Glomerular endothelial cell (primary cell): ENCODE measurements at places on chromosomes 4 and X.

- DNase-seq: no peak
Measured at GRCh38 chr4:141458501-141458900, 177.9 kb upstream of the IL15 start.

GRCh38 chr4:111961809-111962208, 183.4 kb upstream of the FAM241A start:
- no peak for DNase-seq

DNA sequence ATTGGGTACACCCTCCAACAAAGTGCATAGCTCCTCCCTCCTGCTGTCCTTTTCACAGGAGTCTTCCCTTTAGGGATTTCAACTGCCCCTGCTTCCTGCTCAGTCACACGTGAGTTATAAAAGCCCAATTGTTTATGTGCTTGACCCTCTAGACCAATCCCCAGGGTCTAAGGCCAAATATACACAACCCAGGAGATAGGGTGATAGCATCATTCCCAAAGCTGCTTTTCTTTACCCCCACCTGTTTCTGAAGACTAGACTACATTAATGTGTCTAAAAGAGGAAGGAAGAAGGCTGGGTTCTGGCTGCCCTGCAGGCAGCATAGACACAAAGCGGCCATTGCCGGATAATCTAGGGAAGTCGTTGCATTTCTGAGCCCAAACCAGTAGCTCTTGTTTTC, 526.7 kb upstream of the FRG1 start:
- no peak for DNase-seq

DNA sequence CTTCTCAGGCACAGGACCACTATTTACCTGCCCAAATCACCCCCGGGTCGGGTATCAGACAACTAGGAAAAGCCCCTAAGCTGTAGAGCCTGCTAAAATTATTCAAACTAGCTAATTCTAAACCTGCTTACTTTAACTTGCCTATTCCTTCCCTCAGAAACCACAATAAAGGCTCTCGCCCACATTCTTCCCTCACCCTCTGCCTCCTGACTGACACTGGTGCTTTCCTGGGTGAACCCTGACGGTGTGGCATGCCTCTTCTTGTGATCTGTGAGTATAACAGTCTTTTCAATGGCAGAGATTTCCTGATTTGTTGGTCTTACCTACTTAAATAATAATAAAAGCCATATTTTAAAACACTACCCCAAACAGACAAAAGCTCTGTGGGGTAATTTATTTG, 242.1 kb upstream of the ZCCHC13 start:
- DNase-seq: no peak

DNA sequence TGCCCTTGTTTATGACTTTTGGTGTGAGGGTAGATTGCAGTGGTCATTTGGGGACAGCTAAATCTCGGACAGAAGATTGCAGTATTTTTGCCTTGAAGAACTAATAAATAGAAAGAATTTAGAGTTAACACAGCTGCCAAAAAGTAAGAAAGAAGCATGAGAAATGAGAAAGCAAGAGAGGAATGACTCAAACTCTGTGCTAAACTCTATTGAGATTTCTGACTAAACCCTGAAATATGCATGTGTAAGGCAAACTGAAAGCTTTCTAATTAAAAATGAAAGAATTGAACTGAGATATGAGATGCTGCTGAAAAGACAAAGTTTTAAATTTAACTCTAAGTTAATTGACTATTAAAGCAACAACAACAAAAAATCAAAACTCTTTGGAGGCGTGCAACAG, 791.3 kb downstream of the RAB28 start:
- no peak for DNase-seq

- DNase-seq: no peak
Measured at GRCh38 chr4:185912779-185913178, 100.8 kb upstream of the SORBS2 start.

DNA sequence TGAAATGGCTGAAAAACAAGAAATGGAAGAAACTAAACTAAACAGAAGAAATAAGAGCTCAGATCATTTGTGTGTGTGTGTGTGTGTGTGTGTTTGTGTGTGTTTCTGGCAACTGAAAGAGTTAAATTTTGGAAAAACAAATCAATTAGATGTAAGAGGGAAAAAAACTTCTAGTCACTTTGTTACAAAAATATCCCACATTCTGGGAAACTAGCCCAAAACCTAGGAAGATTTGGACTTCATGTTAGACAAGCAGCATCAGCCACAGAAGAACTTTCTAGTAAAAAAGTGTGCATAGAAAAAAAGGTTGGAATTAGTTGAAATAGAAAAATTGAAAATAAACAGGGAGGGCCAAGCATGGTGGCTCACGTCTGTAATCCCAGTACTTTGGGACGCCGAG, 111.6 kb upstream of the PRKG2 start:
- DNase-seq: no peak

DNA sequence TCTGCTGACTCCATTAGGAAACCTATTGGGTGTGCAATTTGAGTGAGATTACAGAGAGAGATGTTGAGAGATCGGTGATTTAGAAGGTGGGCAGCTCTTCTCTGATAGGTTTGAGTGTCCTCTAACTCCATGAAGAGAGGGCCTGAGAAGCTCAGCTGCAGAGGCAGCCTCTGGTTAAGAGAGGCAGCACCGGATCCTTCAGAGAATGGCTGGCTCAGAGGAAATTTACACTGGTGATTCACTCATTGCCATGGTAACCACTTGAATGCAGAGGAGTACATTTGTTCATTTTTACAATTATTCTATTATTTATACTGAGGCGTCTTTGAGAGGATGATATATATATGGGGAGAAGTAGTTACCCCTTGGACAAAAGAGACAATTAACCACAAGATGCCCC, 171.7 kb downstream of the PDGFRA start:
- DNase-seq: peak; percentile 68

- DNase-seq: peak; percentile 62
Measured at GRCh38 chrX:46408553-46409407, 136.4 kb downstream of the ZNF674 start.

DNA sequence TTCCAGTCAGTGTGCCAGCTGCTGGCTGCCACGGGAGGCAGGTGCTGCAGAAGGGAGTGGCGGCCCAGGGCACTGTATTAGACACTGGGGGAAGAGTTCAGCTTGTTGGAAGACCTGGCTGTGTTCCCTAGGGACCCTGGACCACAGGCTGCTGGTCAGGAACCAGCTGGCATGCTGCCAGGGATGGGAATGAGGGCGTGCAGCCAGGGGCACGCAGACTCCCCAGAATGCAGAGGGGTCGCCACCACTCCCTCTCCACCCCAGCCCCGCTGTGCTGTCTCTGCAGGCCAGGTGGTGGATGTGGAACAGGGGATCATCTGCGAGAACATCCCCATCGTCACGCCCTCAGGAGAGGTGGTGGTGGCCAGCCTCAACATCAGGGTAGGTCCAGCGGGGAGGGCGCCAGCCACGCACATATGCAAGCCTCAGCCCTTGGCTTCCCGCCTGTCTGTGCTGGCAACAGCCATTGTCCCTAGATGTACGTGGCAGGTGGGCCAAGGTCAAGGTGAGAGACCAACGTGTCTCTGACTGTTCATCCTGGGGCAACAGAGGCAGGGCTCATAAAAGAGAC, 12.3 kb downstream of the ABCD1 start:
- DNase-seq: no peak

GRCh38 chrX:13377550-13377934, 57.7 kb upstream of the ATXN3L start:
- DNase-seq: no peak

- DNase-seq: no peak
Measured at GRCh38 chr4:89067417-89067816, 10.4 kb upstream of the FAM13A start.

- DNase-seq: no peak
Measured at GRCh38 chrX:108494406-108495090, 54.9 kb downstream of the COL4A5 start.

DNA sequence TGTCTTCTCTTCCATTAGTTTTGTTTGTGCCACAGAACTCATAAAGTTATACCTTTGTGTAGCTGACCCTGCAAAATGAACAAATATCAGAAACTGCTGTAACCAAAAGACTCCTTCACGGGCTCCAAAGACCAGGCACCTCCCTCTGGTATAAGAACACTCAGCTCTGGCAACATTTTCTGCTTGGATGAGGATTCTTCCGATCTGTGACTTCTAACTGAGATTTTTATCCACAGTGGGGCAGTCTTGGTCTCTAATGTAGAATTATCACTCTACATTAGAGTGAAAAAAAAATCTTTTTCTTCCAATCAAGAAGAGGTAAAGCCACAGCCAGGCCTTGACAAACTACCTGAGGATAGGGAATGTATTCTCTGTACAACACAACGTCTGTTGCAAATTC, 38.5 kb upstream of the PRSS48 start:
- no peak for DNase-seq

DNA sequence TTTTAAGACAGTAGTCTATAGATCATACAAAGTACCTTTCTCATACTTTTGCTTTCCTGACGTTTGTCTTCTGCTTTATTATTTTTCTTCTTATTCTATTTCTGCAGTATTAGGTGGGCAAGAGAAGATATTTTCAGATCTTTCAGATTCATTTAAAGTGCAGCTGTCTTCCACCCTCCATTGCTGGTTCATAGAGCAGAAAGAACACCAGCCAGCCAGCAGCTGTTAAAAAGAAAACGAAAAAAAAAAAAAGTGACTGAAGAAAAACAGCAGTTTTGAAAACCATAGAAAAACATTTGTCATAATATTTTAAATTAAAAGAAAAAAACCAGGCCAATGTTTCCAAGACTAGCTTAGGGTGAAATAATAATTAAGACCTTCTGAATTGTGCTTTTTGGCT, 42.9 kb downstream of the SMAD1 start:
- DNase-seq: no peak
